ENCODE measurements at places on chromosomes 6 and 20.

DNA sequence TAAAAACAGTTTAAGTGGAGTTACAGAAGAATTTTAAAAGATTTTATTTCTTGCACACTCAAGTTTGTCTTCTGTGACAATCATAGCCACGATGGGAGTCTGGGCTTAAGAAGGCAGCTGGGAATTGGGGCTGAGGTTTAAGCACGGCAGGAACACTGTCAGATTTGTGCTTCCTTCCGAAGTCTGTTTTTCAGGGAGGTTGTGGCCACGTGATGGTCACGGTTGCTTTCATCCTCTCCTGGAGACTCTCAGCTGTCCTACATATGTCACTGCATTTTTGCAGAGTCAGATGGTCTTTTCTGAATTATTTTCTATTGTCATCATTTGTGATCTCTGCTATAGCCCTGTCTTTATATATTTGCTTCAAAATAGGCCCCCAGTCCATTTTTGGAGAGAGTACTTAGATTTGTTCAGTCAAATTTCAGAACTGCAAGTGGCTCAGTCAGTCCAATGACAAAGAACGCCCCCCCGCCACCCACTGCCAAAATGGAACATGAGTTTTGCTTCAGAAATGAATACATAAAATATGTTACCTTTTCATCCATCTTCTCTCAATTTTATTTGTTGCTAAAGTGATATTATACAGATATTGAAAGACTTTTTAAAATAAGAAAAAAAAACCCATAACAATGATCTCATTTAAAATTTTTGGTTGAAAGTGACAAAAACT, 111.8 kb upstream of the ZFP64 start:
- no peak for DNase-seq

DNA sequence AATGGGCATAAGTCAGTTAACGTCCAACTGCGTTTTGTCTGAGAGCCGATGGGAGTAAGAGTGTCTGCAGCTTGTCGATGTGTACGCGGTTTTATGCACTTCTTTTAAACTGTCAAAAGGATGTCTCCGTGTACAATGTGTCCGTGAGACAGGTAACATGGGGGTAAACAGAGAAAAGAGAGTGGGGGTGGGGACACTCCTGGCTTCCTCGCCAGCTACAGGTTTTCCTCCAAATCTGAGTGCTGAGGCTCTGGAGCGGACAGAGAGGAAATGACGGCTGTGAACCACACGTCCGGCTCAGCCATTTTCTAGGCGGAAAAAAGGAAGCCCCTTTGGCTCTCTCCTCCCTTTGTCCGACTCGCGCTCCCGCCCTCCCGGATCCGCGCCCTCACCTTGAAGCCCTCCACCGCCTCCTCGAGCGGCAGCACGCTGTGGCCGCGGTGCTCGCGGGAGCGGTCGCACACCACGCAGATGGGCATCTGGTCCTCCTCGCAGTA, 916 bp downstream of the TRIM27 start:
- DNase-seq = peak; percentile 59

GRCh38 chr6:149821492-149821891, 42.7 kb downstream of the LRP11 start:
- DNase-seq = no peak

GRCh38 chr6:100726666-100727065, 154.5 kb downstream of the ASCC3 start:
- DNase-seq = no peak

DNA sequence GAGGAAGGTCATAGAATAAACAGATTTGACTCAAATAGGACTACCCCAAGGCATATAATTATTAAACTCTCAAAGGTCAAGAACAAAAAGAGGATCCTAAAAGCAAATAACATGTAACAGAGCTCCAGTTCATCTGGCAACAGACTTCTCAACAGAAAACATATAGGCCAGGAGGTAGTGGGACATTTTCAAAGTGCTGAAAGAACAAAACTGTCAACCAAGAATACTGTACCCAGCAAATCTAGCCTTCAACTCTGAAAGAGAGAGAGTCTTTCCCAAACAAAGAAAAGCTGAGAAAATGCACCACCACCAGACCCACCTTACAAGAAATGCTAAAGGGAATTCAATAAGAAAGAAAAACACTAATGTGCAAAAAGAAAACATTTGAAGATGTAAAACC, 11.9 kb downstream of the NQO2 start:
- no peak for DNase-seq

DNA sequence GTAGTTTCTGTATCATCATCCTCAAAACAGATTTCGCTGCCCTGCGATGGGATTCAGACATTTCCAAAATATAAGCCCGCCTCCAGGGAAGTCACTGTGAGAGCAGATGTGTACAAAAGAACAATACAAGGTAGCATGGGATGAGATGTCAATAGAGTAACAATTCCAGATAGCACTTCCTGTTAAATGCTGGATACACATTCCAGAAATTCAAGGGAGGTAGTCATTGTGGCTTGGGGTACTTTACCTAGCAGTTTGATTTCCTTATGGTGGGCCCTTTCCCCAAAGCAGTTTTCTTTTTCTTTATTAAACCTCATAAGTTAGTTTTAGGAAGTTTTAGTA, 2.5 kb downstream of the RNF217 start:
- no peak for DNase-seq

DNA sequence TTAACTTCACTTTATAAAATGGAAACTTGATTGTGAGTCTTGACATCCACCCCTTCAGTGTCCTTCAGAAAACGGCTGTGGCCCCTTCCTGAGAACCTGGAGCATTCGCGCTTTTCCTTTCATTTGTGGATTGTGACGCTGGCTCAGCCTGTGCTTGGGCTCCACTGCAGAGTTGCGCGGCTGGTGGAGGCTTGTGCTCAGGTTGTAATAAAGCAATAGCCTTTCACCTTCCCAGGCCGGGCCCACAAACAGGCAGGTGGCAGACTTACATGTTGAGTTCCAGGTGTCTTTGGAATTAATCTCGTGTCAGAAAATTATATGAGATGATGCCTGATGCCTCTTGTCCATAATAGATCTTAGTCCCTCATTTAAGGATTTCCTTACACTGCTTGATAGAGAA, 199.9 kb downstream of the CDH4 start:
- no peak for DNase-seq

GRCh38 chr6:130754786-130755367, 72.3 kb upstream of the SMLR1 start:
- no peak for DNase-seq

GRCh38 chr20:53104884-53105283, 132.7 kb downstream of the TSHZ2 start:
- DNase-seq = no peak

DNA sequence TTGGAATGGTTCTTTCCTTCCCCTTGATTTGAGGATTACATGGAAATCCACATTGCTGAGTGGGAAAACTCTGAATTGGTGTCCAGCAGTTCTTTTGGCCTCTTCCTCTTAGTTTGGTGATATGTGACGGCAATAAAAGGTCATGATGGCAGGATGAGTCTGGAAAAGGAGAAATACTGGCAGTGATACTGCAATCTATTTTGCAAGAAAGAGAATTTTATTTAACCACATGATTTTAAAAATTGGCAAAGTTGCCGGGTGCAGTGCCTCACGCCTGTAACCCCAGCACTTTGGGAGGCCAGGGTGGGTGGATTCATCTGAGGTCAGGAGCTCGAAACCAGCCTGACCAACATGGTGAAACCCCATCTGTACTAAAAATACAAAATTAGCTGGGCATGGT, 73.1 kb downstream of the ADTRP start:
- no peak for DNase-seq

- peak; percentile 57 for DNase-seq
Measured at GRCh38 chr6:15365273-15365687, 119.4 kb downstream of the JARID2 start.

DNA sequence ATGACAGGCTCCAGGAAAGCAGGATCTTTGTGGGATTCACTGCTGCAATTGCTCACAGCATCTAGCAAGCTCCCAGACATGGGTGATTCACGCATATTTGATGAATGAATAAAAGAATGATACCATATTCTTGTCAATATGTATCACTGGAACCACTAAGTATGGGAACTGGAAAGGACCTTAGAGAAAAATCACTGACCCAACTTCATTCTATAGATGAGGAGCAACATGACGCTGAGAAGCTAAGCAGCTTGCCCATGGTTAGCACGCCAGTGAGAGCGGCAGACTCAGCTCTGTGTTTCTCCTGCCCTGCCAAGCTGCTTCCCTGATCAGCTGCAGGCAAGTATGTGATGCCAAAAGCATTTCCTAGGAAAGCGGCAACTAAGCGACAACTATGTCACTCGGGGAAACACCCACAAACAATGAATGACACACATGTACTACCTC, 66.8 kb downstream of the PPP1R3G start:
- no peak for DNase-seq

- DNase-seq = no peak
Measured at GRCh38 chr6:72261554-72261953, 360.3 kb upstream of the KCNQ5 start.

GRCh38 chr6:84093441-84094435, 60.2 kb downstream of the MRAP2 start:
- DNase-seq = no peak

DNA sequence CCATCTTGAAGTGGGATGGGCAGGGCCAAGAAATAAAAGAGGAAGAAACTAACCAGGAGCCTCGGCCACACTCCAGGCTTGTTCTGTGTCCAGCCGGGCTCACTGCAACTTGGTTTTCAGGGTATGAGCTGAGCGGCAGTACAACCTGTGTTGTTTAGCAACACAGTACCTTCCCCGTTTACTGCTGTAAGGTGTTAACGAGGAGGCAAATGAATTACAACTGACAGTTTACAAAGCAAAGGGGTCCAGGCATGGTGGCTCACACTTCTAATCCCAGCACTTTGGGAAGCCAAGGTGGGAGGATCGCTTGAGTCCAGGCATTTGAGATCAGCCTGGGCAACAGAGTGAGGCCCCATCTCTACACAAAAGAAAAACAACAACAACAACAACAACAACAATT, 481.3 kb upstream of the SULF2 start:
- DNase-seq = no peak

GRCh38 chr6:44004136-44004535, 123.1 kb downstream of the MRPL14 start:
- no peak for DNase-seq
